ENCODE measurements at places on chromosomes 16 and 17.

DNA sequence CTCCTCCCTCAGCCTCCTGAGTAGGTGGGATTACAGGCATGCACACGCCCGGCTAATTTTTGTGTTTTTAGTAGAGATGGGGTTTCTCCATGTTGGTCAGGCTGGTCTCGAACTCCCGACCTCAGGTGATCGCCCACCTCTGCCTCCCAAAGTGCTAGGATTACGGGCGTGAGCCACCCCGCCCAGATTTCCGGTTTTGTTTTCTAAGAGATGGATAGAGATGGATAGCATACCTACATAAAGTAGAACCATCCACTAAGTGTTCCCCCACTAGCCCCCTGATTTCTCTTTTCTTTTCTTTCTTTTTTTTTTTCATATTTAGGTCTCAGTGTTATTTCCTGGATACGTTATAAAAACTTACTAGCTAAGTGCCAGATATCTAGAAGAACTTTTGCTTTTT, 2.0 kb downstream of the WSB1 start:
- no peak for DNase-seq

DNA sequence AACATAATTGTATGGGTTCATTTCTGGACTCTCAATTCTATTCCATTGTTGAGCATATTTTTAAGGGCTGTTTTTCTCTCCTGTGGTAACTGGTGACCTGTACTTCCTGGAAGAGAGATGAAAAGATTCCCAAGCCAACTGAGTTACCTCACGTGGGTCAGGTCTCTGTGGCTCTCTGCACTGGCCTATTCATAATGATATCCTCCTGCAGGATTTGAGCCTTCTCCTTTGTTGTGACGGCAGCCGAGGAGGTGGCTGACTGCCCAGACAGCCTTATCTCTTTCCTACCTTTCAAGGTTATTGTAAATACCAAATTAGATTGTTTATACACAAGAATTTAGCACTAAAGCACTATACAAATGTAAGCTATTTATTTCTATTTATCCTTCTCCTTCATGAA, 2.7 kb upstream of the ACE start:
- no peak for DNase-seq

GRCh38 chr17:39695089-39695474, 4.8 kb upstream of the ERBB2 start:
- no peak for DNase-seq

DNA sequence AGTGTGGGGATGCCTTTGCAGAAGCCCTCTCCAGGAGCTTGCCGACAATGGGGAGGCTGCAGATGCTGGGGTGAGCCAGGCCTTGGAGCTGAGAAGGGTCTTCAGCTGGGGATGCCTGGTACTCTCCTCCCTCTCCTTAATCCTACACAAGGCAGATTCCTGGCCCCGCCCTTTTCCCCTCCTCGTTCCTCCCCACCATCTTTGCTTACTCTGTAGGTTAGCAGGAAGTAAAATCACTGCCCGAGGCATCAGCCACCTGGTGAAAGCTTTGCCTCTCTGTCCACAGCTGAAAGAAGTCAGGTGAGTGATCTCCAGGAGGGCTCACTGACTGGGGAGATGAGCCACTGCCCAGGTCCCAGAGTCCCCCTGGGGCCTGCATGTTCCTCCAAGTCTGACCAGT, 38.7 kb downstream of the NLRC5 start:
- DNase-seq, result no peak

DNA sequence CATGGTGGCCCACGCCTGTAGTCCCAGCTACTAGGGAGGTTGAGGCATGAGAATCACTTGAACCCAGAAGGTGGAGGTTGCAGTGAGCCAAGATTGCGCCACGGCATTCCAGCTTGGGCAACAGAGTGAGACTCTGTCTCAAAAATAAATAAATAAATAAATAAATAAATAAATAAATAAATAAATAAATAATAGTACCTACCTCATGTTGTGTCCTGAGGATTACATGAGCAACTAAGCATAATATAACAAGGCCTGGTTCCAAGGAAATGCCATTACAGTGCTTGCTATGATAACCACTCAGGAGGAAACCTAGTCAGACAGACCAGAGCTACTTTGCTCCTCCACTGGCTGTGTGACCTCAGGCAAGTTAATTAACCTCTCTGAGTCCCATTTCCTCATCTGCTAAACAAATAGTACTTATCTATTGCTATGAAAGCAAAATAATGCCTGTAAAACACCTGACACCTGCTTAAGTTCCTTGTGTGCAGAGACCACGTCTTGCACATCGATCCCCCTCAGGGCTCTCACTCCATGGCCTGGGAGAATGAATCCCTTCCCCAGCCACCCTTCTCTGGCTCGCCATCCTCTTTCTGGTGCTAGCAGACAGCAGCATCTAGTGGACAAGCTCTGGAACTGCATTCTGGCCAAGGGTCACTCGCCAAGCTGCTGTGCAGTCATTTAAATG, 7.5 kb downstream of the EPOP start:
- DNase-seq, result peak; percentile 79

DNA sequence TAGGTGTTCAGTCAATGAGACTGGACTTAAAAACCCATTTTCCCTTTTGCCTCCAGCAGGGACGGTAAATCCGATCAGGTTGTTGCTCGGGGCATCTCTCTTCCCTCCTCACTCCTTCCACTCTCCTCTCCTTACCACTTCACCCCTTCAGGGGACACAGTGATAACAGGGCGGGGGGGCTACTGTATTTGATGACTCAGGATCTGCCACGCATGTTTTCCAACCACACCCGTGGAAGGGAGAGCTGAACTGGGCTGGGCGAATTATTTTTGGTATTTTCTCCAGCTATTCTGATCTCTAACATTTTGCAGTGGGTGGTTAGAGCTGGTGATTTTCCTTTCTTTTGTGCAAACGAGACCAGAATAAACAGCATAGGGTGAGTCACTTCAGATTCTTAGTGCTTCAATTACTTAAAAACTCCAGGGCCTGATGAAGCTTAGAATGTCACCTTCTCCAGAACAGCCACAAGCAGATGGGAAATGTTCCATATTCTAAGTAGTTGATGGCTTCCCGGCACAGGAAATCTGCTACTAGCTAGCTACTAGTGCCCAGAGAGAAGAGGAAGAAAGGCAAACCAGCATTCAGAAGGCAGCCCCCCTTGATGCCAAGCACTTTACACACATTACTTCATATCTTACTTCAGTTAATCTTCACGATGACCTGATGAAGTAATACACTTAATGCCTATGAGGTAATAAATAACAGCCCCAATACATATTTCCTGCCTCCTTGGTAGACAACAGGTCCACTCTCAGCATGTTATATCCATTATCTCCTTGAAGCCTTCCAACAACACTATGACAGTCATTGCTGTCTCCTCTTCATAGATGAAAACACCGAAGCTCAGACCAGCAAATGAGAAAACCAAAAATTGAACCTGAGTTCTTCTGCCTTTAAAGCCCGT, 74.1 kb downstream of the ASIC2 start:
- no peak for DNase-seq

DNA sequence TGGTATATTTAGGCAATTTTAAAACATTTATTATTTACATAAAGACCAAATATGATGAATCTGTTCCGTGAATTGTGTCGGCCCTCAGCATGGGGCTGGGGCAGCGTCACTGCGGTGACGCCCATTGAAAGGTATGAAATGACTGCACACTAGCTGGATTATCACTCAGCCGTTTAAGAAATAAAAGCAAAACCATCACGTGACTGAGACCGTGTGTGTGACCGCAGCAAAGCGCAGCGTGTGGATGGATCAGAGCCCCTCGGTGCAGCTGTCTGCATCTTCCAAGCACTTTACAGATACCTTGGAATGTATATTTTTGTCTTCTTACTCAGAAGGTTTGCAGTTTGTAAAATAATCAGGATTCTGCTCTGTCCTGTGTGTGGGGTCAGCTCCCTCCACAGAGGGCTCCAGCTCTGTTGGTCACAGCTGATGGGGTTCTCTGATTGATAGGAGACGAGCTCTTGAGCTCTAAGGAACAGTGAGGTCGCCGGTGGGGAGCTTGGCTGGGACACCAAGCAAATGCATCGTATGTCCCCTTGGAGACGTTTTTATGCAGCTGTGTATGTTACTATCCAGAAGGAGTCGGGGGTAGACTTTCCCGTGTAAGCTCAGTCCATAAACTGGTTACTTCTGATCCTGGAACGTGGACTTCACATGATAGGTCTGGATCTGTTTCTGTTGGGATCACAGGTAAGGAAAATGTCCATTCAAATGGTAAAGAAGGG, 45.1 kb downstream of the WDR45B start:
- no peak for DNase-seq

DNA sequence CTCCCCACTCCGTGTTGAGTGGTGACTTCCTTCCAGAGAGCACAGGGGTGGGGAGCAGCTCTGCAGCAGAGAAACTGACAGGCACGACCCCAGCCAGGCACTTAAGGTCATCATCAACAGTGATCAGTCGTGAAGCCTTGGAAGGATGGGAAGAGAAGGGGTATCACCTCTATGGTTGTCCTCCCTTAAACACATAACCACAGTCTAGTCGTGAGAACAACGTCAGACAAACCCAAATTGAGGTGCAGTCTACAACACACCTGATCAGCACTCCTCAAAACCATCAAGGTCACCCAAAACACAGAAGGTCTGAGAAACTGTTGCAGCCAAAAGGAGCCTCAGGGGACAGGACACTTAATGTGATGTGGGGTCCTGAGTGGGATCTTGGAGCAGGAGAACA, 68.3 kb downstream of the MPRIP start:
- no peak for DNase-seq

DNA sequence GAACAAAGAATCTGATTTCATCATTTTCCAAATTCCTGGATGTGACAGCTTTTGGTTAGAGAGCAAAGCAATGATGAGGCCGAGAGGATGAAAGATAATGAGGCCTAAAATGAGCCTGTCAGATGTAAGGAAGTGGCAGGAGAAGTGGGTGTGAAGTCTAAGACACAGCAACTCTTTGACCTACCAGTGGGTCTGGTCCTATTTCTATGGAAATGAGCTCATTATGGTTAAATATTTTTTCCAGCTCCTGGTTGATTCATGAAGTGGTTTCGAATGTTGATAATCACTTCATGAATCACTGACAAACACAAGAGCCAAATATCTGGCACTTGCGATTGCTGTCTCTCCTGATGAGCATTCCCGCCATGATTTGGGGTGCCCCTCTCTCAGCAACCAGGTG, 273.3 kb upstream of the CDH5 start:
- no peak for DNase-seq

GRCh38 chr17:16371742-16372141, 9.1 kb upstream of the UBB start:
- DNase-seq, result no peak

DNA sequence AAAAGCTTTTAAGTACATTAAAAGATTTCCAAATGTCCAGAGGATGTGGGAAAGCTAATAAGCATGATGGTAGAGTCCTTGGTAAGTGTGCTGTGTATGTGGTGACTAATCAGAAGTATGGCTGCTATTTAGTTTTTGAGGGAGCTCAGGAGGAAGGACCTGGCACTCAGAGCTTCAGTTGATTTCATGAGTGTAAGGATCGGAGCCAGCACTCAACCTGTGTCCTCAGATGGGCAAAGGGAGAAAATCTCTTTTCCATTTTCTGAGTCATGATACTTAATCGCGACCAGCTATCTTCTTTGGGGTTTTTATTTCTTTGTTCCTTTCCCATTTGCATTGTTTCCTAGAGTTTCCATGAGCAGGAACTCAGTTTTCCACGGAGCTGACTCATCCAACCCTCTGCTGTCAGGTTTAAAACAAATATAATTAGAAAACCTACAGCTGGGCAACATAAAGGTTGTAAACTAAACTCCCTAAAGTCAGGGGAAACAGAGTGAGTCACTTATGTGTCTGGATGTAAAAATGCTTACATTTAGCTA, 125.4 kb downstream of the MAP2K6 start:
- DNase-seq, result no peak

DNA sequence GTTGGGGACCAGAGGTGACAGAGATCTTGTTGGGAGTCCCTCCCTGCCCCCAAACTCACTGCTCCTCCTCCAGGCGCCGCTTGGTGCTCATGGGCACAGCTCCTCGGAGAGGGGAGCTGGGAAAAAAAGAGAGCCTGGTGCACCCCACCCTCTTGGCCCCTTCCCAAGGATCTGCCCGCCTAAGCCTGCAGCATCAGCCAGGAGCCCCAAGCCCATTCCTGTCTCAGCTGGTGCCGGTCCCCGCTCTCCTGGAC, 400 bp downstream of the HCFC1R1 start:
- no peak for DNase-seq

- peak; percentile 5 for DNase-seq
Observed at GRCh38 chr17:2155573-2155972, 100.7 kb downstream of the HIC1 start.
